GM20000 (cell line): ENCODE measurements at places on chromosomes 13 and 19.

GRCh38 chr19:41328157-41328841 is 18.3 kb downstream of the CCDC97 start:
- peak; percentile 56 for DNase-seq

DNA sequence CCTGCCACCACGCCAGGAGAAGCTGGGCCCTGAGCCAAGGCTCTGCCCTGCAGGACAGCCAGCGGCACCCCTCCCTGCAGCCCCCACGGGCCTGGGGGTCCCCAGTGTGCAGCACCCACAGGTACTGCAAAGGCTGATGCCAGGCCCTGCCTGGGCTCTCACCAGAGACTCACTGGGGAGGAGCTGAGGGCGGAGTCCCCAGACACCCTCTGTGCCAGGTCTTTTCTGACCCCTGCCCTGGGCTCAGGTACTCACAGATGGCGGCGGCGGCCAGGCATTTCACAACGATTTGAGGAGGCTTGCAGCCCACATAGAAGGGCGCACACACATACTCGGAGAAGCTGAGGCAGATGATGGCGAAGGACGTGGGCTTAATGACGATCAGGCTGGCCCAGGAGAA is 5.7 kb downstream of the SLC7A9 start:
- no peak for DNase-seq

GRCh38 chr13:48488995-48489394 is 43.9 kb downstream of the RCBTB2 start:
- peak; percentile 31 for DNase-seq

DNA sequence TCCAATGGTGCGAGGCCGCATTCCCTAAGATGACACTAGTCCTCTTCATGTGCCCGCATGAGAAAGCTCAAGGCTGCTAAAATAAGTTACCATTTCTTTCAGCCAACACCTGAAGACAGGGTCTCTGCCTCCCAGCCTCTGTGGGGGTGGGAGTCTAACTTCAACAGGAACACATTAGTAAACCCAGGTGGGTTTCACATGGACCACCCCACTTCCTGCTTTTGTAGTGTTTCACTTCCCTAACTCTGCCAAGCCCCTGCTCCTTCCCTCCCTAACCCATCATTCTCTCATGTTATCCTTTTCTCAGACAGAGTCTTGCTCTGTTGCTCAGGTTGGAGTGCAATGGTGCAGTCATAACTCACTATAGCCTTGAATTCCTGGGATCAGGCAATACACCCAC is 783.6 kb downstream of the UQCRFS1 start:
- no peak for DNase-seq

DNA sequence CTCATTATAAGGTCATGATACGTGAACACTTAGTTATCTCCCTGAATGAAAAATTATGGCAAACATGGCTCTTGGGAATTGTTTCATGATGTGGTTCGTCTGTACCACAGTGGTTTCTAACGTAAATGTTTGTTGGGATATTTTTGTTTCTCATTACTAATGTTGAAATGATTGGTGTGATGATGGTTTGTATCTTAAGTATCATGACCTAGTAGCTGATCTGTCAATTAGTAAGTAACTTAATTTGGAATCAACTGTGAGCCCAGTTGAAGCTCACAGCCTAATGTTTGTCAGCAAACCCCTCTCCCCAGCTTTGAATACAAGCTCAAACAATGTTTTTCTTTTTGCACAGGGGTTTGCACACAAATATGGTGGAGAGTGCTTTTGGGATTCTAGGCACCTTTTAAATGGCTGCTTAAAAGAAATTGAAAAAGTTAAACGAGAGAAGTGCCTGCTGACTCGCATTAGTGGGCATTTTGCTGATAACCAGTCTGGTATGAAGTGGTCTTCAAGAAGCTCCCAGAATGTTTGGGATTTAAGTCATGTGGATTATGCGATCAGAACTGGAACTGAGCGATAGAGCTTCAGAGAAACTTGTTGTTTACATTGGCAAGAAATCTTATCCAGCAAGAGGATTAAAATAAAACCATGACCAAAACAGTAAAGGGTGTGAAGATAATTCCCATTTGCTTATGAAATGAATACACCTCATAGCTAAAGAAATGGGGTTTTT is 68.2 kb downstream of the LMO7 start:
- no peak for DNase-seq

DNA sequence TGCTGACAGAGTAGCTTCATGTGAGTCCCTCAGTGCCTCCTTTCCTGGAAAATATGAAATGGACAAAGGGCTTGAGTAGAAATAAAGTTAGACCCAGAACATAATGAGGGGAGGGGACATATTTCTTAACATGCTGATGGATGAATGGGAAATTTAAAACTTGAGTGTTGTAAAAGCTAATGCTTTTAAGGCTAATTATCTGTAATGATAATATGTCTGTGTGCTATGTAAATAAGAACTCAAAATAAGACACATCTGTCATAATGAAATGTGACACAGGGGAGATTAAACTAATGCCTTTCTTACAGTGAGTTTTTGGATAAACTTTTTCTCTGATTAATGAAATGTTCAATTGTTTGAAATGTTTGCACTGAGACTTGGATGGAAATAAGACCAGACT is 65.8 kb upstream of the RFXAP start:
- no peak for DNase-seq

GRCh38 chr13:99548448-99548847 is 47.2 kb downstream of the TM9SF2 start:
- DNase-seq: no peak

- DNase-seq: no peak
Measured at GRCh38 chr13:79646880-79647279, 165.9 kb downstream of the NDFIP2 start.

- DNase-seq: no peak
Measured at GRCh38 chr19:33524024-33524664, 2.6 kb upstream of the PEPD start.
